ENCODE measurements at places on chromosomes 16 and 17. TPM values are rescaled to one million over a fixed set of nuclear protein-coding genes. Genes with fewer than 3 reads are reported as not detected.

CLN3 gene
- 25.2 TPM for total RNA-seq

ARHGAP44 gene
- 7.1 TPM for total RNA-seq

MMP15 gene
- total RNA-seq = 473 TPM

C16orf86 gene
- total RNA-seq = 14.9 TPM

- H3K27ac ChIP-seq = no peak overlapping the region
- peak; percentile 84 for DNase-seq
- H3K4me1 ChIP-seq = no peaks in the 10 kb centered on the region
- H3K4me3 ChIP-seq = no peak overlapping the region
- H3K27me3 ChIP-seq = no peaks in the 10 kb centered on the region
- H3K36me3 ChIP-seq = no peaks in the 10 kb centered on the region
These were observed 225.1 kb upstream of the CA10 start for GRCh38 chr17:52383493-52384100.

GRCh38 chr16:28990375-28991040, 5.7 kb downstream of the LAT start:
- H3K4me3 ChIP-seq = no peak overlapping the region
- no peak overlapping the region for H3K27ac ChIP-seq
- no peak for DNase-seq

SLX1A gene
- 76.1 TPM for total RNA-seq

- no peaks in the 10 kb centered on the region for H3K4me1 ChIP-seq
- no peak overlapping the region for H3K27ac ChIP-seq
- H3K27me3 ChIP-seq = no peaks in the 10 kb centered on the region
- H3K4me3 ChIP-seq = no peak overlapping the region
- H3K36me3 ChIP-seq = no peaks in the 10 kb centered on the region
- no peak for DNase-seq
These were observed 41.3 kb downstream of the BAIAP2 start for GRCh38 chr17:81076141-81076679.

- no peaks in the 10 kb centered on the region for H3K27me3 ChIP-seq
- H3K4me1 ChIP-seq = no peaks in the 10 kb centered on the region
- H3K27ac ChIP-seq = no peak overlapping the region
- H3K4me3 ChIP-seq = no peak overlapping the region
- DNase-seq = no peak
These were observed 389.1 kb downstream of the HAPSTR1 start for GRCh38 chr16:9480503-9480902.

HNF1B gene
- not detected for total RNA-seq

DNA sequence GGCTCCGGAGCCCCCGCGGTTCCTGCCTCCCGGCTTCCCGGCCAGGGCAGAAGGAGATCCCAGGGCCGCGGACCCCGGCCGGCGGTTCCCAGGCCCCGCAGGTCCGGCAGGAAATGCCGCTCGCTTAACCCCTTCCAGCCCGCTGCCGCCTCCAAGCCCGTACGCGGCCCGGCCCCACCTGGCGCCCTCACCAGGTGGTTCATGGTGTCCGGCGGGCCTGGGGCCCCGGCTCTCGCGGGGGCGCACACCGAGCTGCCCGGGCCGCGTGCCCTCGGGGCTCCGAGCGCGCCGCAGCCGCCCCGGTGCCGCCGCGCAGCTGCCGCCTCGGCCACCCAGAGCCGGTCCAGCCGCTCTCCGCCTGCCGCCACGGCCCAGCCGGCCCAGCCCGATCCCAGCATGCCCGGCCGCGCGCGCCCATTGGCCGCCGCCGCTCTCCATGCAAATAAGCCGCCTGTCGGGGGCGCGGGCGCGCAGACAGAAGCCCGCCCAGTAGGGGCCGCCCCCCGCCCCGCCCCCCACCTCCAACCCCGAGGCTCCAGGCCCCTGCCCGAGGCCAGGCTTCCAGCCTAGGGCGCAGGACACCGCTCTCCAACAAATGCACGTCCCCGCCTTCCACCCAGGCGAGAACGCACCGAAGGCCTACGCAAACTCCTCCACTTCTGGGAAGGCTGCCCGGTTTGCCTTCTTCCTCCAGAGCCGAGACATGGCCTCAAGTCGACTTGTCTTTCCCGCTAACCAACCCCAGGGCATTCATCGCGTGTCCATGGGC, at the start of gene BCAR1:
Gene BCAR1, minus strand, starts transcription at position 345 of the 769 bp plus-strand sequence. Its CDS starts 142 bp downstream, at position 203.
- H3K36me3 ChIP-seq = no peaks in the 10 kb centered on the region
- peak; percentile 96 for DNase-seq
- H3K27me3 ChIP-seq = no peaks in the 10 kb centered on the region
- peaks cover 56% of the 10 kb centered on the region for H3K4me1 ChIP-seq
- H3K27ac ChIP-seq = peak within 1 kb of the TSS; percentile 91

- peak; percentile 48 for DNase-seq
- no peak overlapping the region for H3K4me3 ChIP-seq
- no peaks in the 10 kb centered on the region for H3K4me1 ChIP-seq
These were observed 56.2 kb downstream of the PRMT7 start for GRCh38 chr16:68367030-68367429.

DNA sequence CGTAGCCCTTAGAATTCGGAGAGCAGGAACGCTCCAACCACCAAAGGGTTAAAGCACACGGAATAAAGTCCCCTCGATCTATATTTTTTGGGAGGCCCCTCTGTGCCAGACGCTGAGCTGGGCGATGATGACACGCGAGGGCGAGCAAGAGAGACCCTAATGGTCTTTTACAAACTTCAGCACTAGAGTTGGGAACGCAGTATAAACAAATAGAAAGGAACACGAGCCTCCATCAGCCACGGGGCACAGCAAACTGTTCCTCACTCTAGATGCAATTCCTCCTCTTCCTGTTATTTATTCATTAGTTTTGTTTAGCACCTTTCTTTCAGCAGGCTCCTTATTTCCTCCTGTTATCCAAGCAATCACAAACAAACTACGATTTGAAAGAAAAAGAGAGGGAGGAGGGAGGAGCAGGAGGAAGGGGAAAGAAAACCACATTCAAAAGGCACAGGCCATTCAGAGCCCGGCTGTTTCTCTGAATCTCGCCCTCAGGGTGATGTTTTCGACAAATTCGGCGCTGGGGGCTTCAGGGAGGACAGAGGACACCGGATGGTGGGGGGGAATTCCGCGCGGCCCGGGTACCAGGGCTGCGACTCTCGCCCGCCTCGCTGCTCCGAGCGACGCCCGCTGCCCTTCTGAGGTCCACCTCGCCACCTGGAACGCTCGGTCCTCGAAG, 1.6 kb downstream of the TOX3 start:
- H3K4me3 ChIP-seq = peak overlapping the region; percentile 38
- H3K27ac ChIP-seq = no peak overlapping the region
- H3K4me1 ChIP-seq = no peaks in the 10 kb centered on the region
- peaks cover 77% of the 10 kb centered on the region for H3K27me3 ChIP-seq

DNA sequence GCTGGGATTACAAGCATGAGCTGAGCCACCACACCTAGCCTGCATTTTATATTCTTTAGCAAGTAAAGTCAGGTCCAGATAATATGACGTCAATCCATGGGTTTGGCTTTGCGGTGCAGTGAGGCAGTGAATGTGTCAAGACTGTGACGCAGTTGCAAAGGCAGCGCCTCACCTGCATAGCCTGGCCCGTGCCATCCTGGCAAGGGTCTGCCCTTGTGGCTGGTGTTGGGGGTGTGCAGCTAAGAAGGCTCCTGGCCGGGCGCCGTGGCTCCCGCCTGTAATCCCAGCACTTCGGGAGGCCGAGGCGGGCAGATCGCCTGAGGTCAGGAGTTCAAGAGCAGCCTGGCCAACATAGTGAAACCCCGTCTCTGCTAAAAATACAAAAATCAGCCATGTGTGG, 7.0 kb downstream of the PDF start:
- H3K4me1 ChIP-seq = no peaks in the 10 kb centered on the region
- no peak overlapping the region for H3K27ac ChIP-seq
- no peak overlapping the region for H3K4me3 ChIP-seq
- no peak for DNase-seq
- no peaks in the 10 kb centered on the region for H3K27me3 ChIP-seq

All from cardiac muscle cell (in vitro differentiated cells and primary cell).